Fibroblast of lung (primary cell): ENCODE measurements at places on chromosomes 2 and 18. TPM values are rescaled to one million over a fixed set of nuclear protein-coding genes. Genes with fewer than 3 reads are reported as not detected.

The IHH gene
- not detected in 2 replicates for total RNA-seq

The RBM43 gene
- 4.9 and 12.4 TPM in 2 replicates for total RNA-seq

The DYNAP gene
- not detected in 2 replicates for total RNA-seq

The TUBA3D gene
- total RNA-seq = not detected in 2 replicates

GRCh38 chr18:49899657-49900330 is 86.5 kb upstream of the ACAA2 start:
- no peak overlapping the region for H3K27ac ChIP-seq
- no peaks in the 10 kb centered on the region for H3K4me1 ChIP-seq
- H3K27me3 ChIP-seq = no peaks in the 10 kb centered on the region
- H3K36me3 ChIP-seq = no peaks in the 10 kb centered on the region
- no peak overlapping the region for H3K4me3 ChIP-seq
- no peak for DNase-seq

- no peak for DNase-seq
- H3K27ac ChIP-seq = no peak overlapping the region
- H3K4me1 ChIP-seq = no peaks in the 10 kb centered on the region
- no peaks in the 10 kb centered on the region for H3K36me3 ChIP-seq
- H3K27me3 ChIP-seq = no peaks in the 10 kb centered on the region
- no peak overlapping the region for H3K4me3 ChIP-seq
These were observed 38.8 kb upstream of the ACYP2 start for GRCh38 chr2:54076586-54076985.

DNA sequence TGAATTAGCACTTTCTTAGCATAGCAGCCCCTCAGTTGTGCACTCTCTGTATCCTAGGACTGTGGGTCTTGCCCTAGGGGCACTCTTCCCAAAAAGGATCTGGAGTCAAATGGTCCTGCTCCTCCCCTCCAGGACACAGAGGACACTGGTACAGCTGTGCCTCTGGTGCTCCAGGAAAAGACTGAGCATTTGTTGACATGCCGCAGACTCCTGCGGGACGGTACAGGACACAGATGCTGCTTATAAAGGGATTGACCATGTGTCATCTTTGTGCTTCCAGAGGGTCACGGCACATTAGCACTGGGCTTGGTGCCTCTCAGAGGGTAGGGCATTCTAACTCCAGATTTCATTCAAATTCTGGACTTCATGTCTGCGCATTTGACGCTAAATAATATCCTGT is 110.5 kb downstream of the KLF7 start:
- no peak for DNase-seq
- no peak overlapping the region for H3K27ac ChIP-seq
- H3K4me1 ChIP-seq = no peaks in the 10 kb centered on the region
- H3K4me3 ChIP-seq = no peak overlapping the region
- no peaks in the 10 kb centered on the region for H3K27me3 ChIP-seq

GRCh38 chr2:44793322-44793870 is 148.1 kb upstream of the SIX3 start:
- H3K27me3 ChIP-seq = peaks cover 8% of the 10 kb centered on the region
- H3K27ac ChIP-seq = no peak overlapping the region
- H3K4me1 ChIP-seq = no peaks in the 10 kb centered on the region
- peak; percentile 35 for DNase-seq
- H3K36me3 ChIP-seq = no peaks in the 10 kb centered on the region

GRCh38 chr2:136052369-136053362 is 65.3 kb downstream of the CXCR4 start:
- H3K4me1 ChIP-seq = no peaks in the 10 kb centered on the region
- H3K27ac ChIP-seq = no peak overlapping the region
- H3K36me3 ChIP-seq = no peaks in the 10 kb centered on the region
- H3K4me3 ChIP-seq = no peak overlapping the region
- no peak for DNase-seq

- DNase-seq = no peak
- H3K4me3 ChIP-seq = no peak overlapping the region
- H3K36me3 ChIP-seq = no peaks in the 10 kb centered on the region
- no peaks in the 10 kb centered on the region for H3K27me3 ChIP-seq
- no peaks in the 10 kb centered on the region for H3K4me1 ChIP-seq
These were observed 121.5 kb downstream of the PIEZO2 start for GRCh38 chr18:11027862-11028261.
